ENCODE measurements at places on chromosomes 4 and X.

- DNase-seq = no peak
These were observed 122.9 kb downstream of the GPAT3 start for GRCh38 chr4:83658806-83659205.

- no peak for DNase-seq
These were observed 804.9 kb downstream of the RAB28 start for GRCh38 chr4:12679217-12679616.

DNA sequence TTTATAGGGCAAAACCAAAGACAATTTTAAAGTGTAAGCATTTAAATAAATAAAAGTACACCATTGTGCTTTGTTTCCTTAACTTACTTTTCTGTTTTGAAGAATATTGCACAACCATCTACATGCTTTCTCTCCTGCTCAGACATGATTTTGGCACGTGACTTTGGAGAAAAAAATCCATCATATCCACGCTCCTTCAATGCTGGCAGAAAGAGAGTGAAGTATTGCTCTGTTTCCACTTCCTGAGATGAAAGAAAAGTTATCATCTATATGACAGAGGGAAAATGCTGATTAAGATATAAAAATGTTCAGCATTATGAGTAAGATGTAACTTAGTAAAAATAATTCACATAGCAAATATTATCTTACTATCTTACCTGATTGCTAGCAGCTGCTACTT is 77.1 kb downstream of the CNOT6L start:
- no peak for DNase-seq

- no peak for DNase-seq
These were observed 390.7 kb upstream of the ADGRL3 start for GRCh38 chr4:60809486-60809800.

- DNase-seq = no peak
These were observed 81.5 kb downstream of the RCHY1 start for GRCh38 chr4:75432683-75433082.

All from activated effector memory CD4-positive, alpha-beta T cell treated with anti-CD3 and anti-CD28 coated beads, Interleukin-2, amount 50 U/mL, for 16 hours (primary cell).